Kidney glomerular epithelial cell (primary cell): ENCODE measurements at places on chromosomes 4 and X.

DNA sequence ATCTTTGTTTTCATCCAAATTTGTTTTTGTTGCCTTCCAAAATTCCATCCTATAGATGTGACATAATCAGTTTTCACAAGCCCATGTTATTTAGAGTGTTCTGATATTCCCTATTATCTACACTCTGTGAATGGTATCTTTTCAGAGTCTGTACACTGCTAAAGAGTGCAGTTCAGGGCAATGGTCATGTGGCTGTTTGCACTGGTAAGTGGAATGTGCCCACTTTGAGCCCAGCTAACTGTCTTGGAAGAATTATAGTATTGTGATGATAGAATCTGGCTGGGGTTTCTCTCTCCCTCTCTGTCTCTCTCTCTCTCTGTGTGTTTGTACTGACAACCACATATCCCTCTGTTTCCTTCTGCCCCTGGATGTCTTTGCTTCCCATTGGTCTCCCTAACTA lies 37.4 kb upstream of the BEX4 start:
- DNase-seq, result no peak

DNA sequence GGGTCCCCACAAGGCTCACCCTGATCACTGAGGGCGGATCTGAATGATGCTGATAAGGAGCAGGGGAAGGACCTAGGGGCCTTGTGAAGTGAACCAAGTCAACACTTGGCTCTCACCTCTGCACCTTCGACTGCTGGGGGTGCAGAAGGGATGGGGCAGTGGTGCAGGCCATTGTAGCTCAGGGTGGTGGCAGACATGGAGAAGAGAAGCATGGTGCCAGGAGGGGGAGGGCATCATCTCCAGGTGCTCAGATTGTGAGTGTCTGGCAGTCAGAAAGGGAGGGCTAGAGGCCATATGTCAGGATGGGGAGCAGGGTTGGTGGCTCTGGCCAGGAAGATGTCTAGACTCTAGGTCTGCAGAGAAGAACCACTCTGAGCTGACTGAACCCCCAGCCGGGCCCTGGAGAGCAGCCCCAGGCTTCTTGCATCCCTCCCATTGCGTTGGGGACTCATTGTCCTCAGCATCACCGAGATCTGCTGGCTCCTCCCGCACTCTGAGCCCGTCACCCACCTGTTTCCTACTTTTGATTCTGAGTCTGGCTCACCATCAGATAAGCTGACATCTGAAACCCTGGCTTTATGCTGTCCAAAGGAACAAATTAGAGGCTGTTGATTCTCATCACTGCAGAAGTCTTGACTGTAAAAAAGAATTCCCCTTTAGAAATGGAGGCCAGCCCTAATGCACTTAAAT lies 3.8 kb downstream of the APLN start:
- no peak for DNase-seq

- no peak for DNase-seq
Observed at GRCh38 chr4:125952631-125953030, 637.9 kb downstream of the FAT4 start.

DNA sequence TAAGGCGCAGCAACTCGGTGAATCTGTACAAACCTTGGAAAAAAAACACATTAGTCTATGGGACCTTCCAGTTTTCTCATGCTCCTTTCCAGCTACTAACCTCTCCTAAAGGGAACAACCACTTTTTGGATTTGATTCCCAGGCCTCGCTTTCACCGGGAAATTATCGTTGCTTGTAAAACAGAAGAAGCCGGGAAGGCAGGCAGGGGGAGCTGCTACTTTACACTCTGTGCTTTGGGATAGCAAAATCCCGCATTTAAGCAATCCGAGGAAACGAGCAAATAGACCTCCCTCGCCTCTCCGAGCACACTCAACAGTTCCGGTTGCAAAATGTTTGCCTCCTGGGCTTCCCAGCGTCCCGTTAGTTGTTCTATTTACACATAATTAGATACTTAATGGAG lies 1.2 kb downstream of the CD38 start:
- DNase-seq, result peak; percentile 19

DNA sequence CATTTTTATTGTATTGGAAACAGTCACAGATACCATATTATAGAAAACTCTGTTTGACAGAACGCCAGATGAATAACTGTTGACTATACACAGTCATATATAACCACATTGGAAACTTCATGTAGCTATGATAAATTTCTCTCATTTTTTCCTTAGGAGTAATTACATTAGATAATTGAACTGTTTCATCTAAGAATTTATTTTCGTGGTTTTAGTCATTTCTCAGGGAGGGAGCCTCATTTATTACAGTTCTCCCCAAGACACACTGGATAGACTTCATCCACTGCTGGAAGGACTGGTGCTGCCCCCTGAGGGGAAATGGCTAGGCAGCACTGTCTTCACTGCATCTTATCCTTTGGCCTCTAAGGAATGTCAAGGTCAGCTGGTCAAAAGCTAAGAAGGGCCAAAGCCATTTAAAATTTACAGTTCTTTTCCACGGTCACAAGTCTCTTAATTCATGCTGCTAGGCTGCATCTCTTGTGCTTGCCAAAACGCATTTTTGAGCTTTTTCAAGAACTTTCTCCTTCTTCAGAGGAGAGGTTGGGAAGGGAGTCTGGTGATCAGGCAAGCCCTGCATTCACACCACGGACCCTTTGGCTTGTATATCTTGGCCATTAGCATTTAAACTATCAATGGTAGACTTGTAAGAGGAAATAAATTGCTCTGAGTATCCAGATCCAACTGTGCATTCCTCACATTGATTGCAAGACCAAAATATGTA lies 145.1 kb downstream of the CBR4 start:
- peak; percentile 13 for DNase-seq

GRCh38 chr4:104093247-104093646 lies 373.5 kb upstream of the TACR3 start:
- no peak for DNase-seq

DNA sequence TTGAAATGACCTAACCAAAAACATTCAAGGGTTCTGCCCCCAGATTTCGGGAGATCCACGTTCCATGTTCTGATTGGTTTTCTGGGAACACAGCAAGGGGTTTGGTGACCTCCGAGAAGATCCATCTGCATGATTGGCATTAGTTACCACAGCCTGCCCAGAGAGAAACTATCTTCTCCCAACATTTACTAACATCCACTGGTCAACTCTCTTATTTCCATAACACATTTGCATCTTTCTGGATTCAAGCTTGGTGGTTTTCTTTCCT lies 15.6 kb downstream of the SHOX start:
- no peak for DNase-seq

DNA sequence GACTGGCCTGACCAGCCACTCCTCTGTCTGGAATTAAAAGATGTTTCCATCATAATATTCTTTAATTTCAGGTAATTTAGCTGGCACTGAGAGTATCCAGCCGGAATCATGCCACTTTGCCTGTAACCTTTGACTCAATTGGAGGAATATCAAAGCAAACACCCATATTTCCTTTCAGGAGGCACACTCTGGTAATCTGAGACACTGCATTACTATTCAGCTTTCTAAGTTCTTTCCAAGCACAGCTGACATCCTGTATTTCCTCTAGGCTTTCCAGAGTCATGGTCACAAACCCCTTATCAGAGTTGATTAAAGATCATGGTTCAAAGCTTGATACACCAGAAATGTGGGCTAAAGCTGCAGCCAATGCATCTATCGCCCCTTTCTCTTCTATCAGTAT lies 29.3 kb downstream of the INTS12 start:
- DNase-seq, result no peak

- DNase-seq, result peak; percentile 49
Observed at GRCh38 chr4:145482209-145483037, 770 bp downstream of the SMAD1 start.

DNA sequence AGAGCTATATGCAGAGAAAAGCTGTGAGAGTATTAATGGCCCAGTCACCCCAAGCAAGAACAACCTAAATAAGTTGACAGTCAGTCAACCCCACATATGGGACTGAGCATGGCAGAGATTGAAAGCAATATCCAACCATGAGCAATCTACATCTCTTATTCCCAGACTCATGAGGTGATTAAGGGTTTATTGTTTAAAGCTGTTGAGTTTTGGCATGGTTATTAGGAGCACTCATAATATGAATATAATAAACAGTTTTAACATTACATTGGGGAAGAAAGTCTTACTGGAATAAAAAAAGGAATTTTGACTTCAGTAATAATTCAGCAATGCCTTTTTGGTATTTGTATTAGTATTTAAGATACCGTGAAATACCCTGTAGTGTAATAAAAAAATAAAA lies 1627.4 kb downstream of the STIM2 start:
- no peak for DNase-seq

DNA sequence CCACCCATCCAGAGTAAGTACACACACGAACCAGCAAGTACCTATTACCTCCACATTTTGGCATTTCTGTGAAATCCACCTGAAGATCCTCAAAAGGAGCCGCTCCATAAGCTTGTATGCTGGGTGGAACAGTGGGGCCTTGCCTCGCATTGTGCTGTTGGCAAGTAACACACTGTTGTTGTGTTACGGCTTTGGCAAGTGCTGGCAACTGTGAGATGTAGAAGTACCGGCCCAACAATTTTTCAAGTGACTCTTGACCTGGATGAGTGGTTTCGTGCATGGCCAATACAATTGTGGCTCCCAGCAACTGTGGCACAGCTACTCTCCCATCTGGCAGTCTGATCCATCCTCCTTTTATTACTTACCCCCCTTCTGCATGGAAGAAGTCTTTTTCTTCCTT lies 128.7 kb downstream of the CCNB3 start:
- no peak for DNase-seq

DNA sequence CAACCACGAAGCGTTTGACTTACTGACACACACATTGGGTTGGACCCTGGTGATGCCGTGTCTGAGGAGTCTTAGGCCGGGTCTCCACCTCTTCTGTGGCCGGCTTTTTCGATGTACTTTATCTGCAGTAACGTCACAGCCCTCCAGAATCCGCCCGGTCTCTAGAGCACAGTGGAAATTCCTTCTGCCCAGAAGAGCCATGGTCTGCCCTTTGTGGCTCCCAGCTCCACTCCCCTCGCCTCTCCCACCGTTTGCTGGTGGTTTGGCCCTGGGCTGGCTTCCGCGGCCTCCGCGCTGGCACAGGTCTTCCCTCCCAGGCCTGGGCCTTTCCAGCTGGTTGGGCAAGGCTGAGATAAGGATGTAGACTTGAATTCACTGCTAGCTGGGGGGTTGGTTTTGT lies 4.3 kb downstream of the MAEA start:
- peak; percentile 70 for DNase-seq

GRCh38 chr4:152064282-152064681 lies 303.5 kb upstream of the GATB start:
- DNase-seq, result no peak

DNA sequence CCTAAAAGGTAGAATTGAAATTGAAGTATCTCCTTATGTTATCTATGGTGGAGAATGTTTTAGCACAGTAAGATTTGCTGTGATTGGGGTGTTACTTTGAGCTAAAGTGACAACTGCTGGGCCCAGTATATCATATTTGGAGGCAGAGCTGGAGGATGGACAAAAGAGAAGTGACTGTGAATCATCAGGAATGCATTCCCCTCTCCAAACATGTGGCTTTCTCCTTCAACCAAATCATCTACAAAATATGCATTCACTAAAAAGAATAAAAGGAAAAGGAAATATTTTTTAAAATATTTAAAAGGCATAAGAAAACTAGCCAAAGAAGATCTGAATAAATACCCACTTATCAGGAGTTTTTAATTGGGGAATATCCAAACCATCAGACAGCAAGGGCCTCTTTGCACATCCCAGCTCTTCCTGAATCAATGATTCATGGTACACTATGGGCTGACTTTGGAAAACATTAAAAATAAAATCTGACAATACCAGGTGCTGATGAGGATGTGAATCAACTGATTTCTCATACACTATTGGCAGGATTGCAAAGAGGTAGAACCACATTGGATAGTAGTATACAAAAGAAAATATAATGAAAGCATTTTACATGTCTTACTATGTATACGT lies 671.7 kb upstream of the NR3C2 start:
- peak; percentile 79 for DNase-seq

GRCh38 chrX:13110433-13111324 lies 66.3 kb upstream of the FAM9C start:
- no peak for DNase-seq

DNA sequence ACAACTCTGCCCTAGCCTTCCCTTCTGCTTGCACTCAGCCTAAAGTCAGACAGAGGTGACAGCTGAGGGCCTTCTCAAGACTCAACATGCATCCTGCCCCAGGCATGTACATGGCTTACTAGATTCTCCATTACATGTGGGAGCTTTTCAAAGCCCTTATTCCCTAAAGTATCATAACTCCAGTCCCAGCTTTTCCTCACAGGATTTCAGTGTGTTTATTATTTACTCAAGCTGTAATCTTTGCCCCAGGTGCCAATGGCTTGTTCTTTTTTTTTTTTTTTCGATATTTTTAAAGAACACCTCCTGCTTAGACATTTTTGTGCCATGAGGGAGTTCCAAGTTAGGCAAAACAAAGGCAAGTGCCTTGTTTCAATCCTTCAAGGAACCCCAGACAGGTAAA lies 154.0 kb upstream of the RADX start:
- no peak for DNase-seq

DNA sequence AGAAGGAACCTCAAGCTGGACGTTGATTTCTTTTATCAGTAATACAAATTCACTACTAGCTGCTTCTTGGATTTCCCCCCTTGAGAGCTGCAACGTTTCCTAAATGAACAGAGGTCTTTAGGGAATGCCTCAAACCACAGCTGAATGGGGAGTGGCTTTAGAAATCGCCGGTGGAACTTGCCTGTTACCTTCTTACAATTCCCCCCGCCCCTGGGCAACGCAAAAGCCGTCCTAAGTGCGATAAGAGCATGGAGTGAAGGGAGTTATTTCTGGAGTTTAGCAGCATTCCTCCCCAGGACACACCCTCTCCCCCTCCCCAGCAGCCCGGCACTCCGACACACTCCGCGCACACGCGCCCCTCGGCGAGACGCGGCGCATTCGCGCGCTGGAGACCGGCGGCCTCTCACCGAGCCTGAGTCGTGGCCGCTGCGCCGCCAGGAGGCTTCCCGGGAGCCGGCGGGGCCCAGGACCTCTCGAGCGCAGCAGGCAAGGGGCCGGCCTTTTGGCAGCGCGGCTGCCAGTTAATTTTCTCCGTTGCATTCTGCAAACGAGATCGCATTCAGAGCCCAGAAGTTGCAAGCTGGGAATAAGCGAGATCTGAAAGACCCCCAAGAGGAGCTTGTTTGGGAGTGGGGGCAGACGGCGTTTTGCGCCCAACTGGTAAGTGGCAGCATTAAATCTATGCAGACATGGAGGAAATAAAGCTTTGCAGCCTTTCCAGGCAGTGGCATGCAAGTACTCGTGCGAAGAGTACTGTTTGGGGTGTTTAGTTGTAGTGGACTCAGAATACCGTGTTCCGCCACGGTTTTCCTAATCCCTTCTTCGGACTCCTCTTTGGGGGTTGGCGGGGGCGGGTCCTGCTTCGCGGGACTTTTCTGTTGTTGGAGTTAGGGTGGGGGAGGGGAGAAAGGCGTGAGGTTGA lies 134.7 kb downstream of the PALLD start:
- DNase-seq, result peak; percentile 79
